ENCODE measurements at places on chromosomes 2 and 18.

GRCh38 chr2:88857274-88857741 lies 165.8 kb downstream of the RPIA start:
- DNase-seq: no peak

DNA sequence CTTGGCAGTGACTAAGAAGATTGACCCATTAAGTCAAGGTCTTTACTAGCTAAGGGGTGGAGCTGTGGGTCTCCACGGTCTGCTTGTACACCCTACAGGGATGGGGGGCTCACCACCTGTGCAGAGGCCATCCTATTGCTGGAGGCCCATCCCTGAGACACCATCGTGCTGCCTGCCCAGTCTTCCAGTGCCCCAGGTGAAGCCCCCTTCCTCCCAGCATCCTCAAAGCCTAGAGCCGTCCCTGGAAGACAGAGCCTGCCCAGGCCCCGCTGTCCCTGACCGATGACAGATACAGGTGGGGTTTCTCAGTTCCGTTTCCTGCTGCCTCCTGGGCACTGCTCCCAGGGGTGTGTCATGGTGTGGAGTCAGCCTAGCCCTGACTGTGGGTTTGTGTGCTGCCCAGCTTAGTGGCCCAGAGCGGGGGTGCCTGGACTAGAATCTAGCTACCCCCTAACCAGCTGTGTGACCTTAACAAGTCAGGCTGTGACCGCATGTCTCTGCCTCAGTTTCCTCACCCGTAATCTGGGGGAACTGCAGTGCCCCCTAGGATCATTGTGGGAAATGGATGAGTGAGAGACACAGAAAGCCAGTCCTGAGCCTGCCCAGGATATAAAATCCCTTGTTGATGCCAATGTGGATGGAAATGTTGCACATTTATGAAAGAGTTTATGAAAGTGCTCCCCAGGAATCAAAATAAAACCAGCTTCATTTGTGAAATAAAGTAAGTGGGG lies 2.0 kb downstream of the OTOS start:
- no peak for DNase-seq

DNA sequence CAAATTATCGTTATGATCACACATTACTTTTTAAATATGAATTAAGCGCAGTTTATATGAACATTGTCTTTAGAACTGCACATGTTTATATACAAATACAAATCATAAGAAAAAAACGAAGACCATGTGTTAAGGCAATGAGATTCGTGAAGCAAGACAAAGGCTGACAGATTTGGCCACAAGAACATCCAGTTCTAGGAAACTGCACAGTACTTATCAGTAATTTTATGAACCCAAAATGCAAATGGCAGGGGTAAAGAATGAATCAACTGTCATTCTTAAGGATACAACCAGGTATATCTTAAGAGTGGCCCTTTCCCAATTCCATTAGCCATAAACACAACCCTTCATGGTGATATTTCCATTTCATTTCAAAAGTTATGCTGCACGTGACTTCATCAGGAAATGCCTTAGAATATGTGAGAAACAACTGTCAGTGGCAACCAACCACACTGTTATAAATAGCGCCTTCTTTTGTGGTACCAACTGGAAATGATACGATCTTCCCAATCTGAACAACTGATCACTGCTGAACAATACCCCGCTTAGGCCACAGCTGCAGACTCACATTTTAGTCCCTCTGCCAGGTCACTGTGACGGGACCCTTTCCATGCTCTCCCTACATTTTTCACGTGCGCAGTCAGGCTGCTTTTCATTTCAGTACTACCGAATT lies 144.9 kb downstream of the L3MBTL4 start:
- no peak for DNase-seq

- DNase-seq: no peak
These were observed 70.8 kb downstream of the KCNE4 start for GRCh38 chr2:223122781-223123180.

DNA sequence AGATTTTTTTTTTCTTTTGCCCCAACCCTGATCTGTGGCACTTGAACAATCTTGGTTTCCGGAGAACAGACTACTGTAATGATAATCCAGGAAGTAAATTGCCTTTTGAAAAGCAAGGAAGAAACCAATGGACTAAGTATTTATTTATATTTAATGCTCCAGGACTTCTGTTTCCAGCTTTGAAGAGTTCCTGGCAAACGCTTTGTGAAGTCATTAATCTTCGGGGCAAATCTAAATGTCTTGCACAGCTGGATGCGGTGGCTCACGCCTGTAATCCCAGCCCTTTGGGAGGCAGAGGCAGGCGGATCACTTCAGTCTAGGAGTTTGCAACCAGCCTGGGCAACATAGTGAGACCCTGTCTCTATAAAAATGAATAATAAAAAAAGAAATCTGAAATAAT lies 135.1 kb upstream of the GATA6 start:
- no peak for DNase-seq

Data from NCI-H1930 (cell line).